Hepatic stellate cell (primary cell): ENCODE measurements at places on chromosomes 13 and 19.

DNA sequence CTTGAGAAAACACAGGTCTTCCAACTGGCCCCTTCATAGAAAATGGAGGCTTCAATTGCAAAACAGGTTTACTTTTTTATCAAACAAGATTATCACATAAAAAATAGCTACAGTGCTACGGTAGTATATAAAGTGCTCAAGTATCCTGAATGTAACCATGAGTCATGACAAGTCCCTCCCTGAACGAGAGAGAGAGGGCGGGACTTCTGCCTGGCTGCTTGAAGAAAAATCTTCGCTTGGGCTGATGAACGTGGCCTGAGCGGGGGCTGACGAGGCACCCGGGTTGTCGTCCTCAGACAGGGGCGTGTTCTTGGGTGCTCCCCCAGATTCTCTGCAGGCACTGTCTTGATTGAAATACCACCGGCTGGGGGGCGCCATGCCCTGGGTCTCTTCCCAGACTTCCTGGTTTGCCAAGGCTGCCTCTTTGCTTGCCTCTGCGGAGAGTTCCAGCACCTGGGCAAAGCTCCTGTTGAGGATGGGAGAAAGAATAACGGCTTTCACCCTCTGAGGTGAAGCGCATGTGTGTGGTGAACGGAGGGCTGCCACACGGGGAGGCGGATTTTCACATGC is 23.2 kb upstream of the CPAMD8 start:
- peak; percentile 64 for DNase-seq

DNA sequence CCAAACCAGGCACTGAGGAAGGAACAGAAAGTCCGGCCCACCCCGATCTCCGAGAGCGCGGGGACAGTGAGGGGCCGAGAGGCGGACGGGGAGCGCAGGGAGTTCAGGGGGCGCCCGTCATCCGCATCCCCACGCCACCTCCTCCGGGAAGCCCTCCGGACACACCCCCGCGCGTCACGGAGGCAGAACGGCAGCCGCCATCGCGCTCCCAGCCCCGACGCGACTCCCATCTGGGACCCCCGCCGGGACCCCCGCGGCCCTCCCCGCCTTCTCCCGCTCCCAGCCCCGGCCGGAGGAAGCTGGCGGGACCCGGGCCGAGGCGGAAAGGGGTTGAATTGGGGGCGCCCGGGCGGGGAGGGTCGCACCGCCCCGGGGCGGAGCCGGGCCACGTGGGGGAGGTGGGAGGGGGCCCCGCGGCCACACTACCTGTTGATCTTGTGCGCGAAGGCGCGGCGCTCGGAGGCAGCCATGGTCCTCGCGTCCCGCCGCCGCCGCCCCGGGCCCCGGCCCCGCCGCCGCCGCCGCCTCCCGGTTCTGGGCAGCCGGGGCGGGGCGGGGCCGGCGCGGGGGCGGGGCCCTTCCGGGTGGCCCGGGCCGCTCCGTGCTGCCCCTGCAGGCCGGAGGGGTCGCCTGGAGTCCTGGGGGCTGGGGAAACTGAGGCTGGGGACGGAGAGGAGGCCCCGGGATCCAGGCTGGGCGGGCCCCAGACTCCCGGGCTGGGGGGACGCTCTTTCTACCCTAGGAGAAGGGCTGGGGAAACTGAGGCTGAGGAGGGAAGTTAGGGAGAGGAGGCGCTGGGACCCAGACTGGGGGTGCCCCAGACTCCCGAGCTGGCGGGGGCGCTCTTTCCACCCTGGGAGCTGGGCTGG is at the start of gene DOCK6:
TSS of gene DOCK6 (minus strand) at position 554 of the 869 bp plus-strand sequence. CDS start at position 470, 84 bp downstream.
- DNase-seq: peak; percentile 64

DNA sequence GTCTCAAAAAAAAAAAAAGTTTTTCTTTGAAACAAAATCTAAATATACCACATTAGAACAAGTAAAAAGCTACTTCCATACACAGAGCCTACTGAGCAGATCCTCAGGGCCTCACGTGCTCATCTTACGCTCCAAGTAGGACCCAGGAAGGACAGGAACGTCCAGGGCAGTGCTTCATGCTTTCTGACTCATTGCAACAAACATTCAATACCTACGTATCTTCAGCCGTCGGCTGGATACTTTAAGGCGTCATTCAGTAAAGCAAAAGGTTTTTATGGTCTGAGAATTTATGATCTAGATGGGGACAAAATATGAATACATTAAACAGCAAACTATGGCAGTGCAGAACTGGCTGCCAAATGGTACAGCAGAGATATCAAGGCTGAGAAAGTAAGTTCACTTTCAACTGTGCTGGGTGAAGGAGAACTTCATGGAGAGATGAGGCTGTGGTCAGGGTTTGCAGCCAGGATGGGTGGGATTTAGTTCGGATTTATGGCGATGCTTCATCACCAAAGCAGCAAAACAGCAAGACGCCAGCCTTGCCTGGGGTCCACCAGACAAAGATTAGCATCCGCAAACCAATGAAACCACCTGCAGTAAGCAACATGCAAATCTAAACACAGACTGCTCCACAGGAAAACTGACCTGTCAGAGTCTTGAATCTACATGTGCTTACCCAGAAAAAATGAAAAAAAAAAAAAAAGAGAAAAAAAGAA is 20.5 kb downstream of the CARS2 start:
- no peak for DNase-seq

- DNase-seq: no peak
These were observed 1825.3 kb downstream of the SLITRK5 start for GRCh38 chr13:89496478-89496877.

- DNase-seq: no peak
These were observed 179.2 kb upstream of the ZNF507 start for GRCh38 chr19:32166238-32166637.

DNA sequence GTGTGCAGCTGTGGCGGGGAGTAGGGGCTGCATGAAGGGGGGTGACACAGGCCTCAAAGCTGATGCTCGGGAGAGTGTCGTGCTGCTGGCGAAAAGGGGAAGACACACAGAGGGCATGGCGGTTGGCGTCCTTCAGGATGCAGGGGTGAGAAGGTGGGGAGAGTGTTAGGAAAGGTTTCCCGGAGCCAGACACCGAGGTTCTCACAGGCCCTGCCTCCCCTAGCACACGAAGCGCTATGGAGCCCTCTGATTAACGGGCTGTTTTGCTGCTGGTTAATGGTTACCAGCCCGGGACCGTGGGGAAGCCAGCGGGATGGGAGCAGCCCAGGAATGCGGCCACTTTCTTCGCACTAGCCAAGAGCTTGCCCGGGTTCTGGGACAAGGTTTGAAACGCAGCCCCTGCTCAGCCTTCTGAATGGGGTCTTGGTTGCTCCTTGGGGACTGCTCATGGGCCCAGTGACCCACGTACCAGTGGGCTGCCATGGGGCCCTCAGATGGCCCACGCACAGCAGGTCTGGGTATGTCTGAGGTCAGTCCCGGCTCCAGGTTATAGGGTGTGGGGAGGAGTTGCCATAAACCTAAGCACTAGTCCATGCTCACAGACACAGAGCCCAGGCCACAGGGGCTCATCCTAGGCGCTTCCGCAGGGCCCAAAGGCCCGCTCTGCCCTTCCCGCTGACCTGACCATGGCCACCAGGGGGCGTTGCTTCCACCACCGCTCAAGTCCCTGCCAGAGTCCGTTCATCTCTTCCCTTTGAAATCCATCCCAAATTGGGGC is 31.3 kb upstream of the ISYNA1 start:
- peak; percentile 71 for DNase-seq

GRCh38 chr13:43375797-43376465 is 352.5 kb downstream of the DNAJC15 start:
- no peak for DNase-seq

DNA sequence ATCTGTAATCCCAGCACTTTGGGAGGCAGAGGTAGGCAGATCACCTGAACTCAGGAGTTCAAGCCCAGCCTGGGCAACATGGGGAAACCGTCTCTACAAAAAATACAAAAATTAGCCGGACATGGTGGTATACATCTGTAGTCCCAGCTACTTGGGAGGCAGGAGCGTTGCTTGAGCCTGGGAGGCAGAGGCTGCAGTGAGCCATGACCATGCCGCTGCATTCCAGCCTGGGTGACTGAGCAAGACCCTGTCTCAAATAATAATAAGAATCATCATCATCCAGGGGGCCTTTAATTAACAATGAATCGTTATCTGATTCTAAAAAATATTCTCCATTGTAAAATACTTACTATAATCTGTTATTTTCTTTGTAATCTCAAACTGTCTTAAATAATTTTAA is 283.4 kb downstream of the DACH1 start:
- DNase-seq: no peak

GRCh38 chr19:14146789-14147216 is 10.4 kb upstream of the ASF1B start:
- peak; percentile 78 for DNase-seq

- no peak for DNase-seq
These were observed 3.9 kb downstream of the TOMM40 start for GRCh38 chr19:44894946-44895345.

DNA sequence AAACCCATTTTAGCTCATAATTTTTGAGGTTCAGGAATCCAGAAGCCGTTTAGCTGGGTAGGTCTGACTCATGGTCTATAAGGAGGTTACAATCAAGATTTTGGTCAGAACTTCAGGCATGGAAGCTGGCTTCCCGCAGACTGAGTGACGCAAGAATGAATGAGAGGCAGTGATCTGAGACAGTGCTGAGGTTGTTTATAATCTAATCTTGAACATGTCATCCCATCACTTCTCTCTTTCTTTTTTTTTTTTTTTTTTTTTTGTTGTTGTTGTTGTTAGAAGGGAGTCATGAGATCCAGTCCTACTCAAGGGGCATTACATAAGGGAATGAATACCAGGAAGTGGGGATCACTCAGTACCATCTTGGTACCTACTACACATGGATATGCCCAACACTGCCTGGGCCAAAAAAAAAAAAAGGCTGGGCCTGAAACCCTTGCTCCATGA is 217.4 kb downstream of the DLEU7 start:
- peak; percentile 26 for DNase-seq

- DNase-seq: no peak
These were observed 526.1 kb downstream of the KLF12 start for GRCh38 chr13:73608157-73608516.

- peak; percentile 73 for DNase-seq
These were observed 20.2 kb upstream of the PNMA8B start for GRCh38 chr19:46515879-46516350.

GRCh38 chr19:33727331-33727998 is 69.2 kb upstream of the KCTD15 start:
- no peak for DNase-seq

- DNase-seq: no peak
These were observed 20.3 kb downstream of the ZNF433 start for GRCh38 chr19:12015015-12015752.

- no peak for DNase-seq
These were observed 43.4 kb downstream of the COL4A2 start for GRCh38 chr13:110350509-110350908.

DNA sequence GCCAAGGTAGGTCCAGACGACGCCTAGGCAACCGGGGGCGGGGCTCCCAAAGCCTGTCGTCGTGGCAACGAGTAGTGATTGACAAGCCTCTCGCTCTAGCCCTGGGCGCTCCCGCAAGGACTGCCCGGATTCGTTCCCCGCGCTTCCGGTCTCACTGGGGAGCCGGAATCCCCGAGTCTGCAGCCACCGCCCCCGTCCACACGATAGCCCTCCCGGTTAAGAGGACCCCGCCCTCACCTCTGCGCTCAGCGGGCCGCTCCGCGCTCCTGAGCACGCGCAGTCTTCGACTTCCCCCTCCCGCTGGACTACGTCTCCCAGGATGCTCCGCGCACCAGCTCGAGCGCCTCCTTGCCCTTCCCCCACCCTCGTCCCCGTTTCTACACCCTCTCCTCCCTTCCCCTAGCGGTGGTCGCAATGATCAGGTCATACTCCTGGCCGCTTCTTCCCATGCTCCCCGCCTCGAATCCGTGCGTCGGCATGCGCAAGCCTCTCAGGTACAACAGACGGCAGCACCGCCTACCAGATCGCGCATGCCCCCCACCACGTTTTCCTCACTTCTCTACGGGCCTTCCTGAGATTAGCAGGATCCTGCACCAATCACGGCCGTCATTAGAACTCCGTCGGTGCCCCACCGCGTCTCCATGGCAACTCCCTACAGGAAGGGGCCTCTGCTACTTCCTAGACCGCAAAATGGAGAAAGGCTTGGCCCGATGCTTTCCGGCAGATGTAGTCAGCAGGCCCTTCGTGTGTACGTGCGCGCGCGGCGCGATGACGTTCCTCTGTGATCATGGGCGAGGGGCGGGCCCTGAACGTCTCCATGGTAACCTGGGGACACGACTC is at the start of gene MZF1:
TSS of gene MZF1 (minus strand) at position 518 of the 840 bp plus-strand sequence. CDS start 1,946 bp downstream, outside the sequence.
- peak; percentile 99 for DNase-seq

DNA sequence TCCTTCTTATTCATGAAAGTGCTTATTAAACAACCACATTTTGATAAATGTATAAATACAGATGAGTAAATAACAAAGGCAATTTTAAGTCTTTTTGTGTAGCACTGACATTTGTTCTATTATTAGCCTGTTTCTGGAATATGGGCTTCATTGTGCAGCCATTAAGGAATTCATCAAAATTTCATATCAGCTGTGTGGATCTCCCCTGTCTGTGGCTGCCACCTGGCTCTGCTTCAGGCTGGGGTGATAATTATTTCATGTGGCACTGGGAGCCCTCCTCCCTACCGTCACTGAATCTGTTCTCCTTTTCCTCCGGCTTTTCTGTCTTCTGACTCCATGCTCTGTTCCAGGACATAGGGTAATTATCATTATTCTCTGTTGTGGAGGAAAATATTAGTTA is 57.1 kb downstream of the LMO7 start:
- DNase-seq: no peak

- no peak for DNase-seq
These were observed 162.8 kb upstream of the RNF113B start for GRCh38 chr13:98339684-98340425.

GRCh38 chr13:48626077-48626449 is 27.7 kb upstream of the CYSLTR2 start:
- DNase-seq: no peak

GRCh38 chr19:42250183-42250665 is 4.7 kb downstream of the ERF start:
- no peak for DNase-seq

GRCh38 chr19:33697766-33698165 is 76.0 kb downstream of the CHST8 start:
- no peak for DNase-seq

DNA sequence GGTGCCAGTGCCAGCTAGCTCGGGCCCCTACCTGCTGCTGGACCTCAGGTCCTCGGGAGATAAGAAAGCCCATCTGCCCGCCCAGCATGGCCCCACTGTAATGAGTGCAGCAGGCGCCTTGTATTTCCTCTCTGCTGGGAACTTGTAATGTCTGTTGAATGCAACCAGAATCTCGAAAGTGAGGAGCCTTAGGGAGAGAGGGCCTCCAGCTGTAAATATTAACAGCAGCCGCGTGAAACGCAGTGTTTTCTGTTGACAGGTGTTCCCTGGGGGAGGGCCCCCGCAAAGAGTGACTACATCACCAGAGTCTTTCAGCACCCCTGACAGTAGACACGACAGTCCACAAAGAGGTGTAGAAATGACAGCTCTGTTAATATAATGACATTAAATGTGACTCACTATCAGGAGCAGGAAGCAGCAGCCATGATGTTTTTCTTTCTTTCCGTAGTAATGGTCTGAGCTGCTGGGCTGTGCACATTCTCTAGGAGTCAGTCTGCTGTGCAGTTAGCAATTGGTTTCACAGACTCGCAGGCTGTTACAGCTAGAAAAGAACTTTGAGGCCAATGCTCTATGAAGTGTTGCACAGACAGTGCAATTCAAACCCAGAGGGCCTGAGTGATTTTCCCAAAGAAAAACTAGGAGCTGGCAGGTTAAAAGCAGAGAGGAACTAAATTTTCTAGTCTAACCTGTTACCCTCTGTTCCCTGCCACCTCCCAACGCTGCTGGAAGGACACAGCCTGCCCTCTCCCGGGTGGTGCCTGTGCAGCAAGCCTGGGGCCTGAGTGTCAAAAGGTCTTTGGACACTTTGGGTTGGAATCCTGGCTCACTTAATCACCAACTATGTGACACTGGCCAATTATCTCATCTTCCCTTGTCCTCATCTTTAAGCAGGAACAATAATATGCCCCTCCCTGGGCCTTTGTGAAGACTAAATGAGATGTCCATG is 58.6 kb upstream of the WASF3 start:
- DNase-seq: peak; percentile 36

- no peak for DNase-seq
These were observed 287.9 kb downstream of the DCLK1 start for GRCh38 chr13:35843272-35843671.
